ENCODE measurements at places on chromosomes 6 and 20.

- ATAC-seq = no peak
Measured at GRCh38 chr20:49925901-49926454, 10.2 kb upstream of the RNF114 start.

GRCh38 chr6:42963855-42964605 lies 3.5 kb downstream of the GNMT start:
- no peak for ATAC-seq

DNA sequence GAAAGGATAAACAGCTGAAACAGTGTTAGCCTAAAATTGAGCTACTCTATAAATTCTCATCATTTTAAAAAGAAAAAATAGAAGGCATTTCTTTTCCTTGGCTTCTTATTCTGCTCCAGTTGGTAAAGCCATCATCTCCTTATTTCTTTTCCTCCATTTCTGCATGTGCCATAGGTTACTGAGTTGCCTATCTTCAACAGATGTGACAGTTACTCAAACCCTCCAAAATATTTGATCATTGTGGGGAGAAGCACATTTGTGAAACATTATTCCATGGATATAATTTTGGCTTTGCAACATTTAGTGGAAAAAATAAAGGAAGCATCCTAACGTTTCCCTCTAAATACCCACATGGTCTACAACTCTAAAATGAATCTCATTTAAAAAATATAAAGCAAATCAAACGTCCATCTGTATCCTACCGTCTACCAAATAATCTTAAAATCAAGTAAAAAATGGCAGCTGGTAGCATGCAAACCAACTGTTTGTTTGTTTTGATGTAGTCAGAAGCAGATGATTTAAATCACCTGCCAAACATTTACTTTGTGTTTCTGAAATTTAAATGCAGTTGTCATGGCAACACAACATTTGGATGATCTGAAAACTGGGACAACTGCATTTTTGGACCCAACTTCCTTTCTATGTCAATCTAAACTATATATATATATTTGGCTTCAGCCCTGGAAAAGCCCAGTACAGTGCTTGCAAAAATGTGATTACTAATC lies 16.8 kb upstream of the SNX9 start:
- no peak for ATAC-seq

- ATAC-seq = no peak
Measured at GRCh38 chr6:905556-905955, 212.6 kb upstream of the EXOC2 start.

DNA sequence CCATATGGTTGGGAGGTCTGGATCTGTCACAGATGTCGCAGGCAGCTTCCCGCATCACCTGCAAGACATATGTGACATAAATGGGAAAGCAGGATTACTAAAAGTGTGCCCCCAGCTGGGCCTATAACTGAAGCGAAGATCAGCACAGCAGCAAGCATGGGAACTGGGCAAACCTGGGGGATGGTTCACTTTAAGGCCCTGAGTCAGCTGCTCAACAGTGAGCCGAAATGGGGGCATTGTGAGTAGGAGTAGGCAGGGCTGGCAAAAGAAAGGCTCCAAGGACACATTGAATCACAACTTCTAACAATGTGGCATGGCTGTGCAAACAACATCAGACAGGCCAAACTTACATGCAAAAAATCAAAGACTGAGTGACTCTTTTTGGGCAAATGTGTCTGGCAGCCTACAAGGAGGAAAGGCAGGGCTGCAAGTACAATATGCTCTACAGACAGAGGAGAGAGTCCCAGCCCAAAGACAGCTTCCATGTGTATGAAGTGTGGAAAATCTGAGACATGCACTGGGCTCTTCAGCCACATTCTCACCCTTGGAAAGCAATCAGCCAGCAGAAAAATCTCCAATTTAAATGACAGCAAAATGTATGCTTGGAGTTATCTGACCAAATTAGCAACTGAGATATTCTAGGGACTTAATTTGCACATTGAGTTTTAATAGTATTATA lies 531.0 kb upstream of the MMS22L start:
- ATAC-seq = no peak

GRCh38 chr6:87628881-87629280 lies 38.9 kb downstream of the ORC3 start:
- no peak for ATAC-seq

All from gastroesophageal sphincter (tissue), 4 donors.